ENCODE measurements at places on chromosomes 3 and 15.

- no peak for DNase-seq
Measured at GRCh38 chr3:128855569-128855968, 23.9 kb upstream of the ACAD9 start.

- no peak for DNase-seq
Measured at GRCh38 chr3:11807686-11808085, 39.0 kb downstream of the TAMM41 start.

DNA sequence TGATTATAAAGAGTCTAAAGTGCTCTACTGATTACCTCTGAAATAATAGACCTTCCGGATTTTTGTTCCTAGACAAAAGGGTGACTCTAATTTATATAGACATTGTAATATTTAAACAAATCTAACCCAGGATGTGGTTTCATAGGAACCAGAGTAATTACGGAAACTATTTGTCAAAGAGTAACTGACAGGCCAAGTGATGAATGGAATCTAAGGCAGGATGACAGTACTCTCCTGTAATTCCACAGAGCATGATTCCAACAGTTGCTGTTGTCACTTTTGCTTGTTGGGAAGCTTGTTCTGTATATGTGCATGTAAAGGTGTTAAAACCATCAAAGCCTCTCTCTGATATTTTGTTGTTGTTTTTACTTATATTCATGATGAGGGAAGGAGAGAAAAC, 1141.0 kb downstream of the IGSF11 start:
- DNase-seq: no peak

DNA sequence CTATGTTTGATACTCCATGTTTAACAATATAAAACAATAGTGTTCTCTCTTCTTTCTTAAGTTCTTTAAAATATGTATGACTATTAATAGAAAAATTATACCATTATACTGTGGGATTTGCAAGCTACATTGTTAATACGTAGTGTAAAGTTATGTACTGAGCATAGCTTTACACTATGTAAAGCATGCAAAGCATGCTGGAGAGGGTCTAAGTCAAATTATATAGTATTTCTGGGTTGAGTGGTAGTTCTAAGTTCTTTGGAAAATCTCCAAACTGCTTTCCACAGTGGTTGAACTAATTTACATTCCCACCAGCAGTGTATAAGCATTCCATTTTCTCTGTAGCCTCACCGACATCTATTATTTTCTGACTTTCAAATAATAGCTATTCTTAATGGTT, 253.0 kb downstream of the RAP2B start:
- DNase-seq: no peak

DNA sequence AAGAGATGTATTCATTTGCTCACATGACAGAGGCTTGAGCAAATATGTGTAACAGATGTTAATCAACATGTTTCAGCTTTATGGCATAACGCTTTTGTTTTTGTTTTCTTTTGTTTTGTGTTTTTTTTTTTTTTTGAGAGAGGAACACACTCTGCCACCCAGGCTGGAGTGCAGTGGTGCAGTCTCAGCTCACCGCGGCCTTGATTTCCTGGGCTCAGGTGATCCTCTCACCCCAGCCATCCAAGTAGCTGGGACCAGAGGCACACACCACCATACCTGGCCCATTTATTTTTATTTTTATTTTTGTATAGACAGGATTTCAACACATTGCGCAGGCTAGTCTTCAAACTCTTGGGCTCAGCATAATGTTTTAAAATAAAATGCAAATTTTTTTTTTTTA, 1504.4 kb upstream of the CADM2 start:
- DNase-seq: no peak

DNA sequence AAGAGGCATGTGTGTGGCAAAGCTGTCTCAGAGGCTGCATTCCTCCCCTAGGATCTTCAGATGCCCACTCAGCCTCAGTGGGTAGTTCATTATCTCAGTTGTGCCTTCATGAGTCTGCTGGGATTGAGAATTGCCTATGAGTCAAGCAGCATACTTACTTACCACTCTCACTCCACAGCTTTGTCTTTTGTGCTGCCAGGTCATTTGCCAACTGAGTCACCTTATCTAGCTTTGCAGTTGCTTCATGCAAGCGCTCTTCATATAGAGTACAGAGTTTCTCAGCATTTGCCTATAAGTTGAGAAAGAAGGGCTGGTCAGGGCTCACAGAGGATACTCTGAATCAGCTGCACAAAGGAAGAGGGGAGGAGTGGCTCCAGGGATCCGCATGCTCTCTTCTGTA, 89.5 kb downstream of the MYH15 start:
- no peak for DNase-seq

- no peak for DNase-seq
Measured at GRCh38 chr3:111998636-111999483, at the start of gene TAGLN3. Gene TAGLN3 (plus strand): TSS chr3:111998922. CDS start chr3:111999423, 501 bp downstream.

DNA sequence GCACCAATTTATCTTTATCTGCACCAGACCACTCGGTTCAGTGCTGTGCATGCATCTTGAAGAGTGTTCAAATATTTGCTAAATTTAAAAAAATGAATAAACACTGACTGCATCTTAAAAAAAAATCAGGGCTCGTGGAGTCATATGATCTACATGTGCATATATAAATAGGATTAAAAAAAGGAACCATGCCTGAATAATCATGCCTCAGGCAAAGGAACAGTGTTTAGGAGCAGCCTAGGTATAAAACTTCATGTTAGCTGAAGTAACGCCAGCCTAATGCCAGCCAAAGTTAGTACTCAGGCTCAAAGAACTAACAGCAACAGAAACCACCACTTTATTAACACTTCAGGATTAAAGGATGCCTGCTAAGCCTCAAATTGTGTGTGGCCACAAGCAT, 9.5 kb downstream of the ABCC5 start:
- no peak for DNase-seq

DNA sequence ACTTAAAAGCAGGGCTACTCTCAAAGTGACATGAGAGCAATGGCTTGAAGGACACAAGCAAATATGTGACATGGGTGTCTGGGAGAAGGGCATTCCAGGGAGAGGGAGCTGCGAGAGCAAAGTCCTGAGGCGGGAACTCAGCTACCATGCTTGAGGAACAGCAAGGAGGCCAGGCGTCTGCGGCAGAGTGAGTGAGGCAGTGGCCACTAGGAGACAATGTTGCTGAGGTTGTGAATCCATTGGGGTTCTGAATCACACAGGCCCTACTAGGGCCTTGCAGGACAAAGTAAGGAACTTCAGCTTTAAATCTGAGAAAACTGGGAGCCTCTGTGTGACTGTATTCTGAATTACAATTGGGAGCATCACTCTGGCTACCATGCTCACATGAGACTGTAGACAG, 94.1 kb upstream of the PRICKLE2 start:
- no peak for DNase-seq

GRCh38 chr3:12349895-12350811, 61.3 kb downstream of the PPARG start:
- no peak for DNase-seq

DNA sequence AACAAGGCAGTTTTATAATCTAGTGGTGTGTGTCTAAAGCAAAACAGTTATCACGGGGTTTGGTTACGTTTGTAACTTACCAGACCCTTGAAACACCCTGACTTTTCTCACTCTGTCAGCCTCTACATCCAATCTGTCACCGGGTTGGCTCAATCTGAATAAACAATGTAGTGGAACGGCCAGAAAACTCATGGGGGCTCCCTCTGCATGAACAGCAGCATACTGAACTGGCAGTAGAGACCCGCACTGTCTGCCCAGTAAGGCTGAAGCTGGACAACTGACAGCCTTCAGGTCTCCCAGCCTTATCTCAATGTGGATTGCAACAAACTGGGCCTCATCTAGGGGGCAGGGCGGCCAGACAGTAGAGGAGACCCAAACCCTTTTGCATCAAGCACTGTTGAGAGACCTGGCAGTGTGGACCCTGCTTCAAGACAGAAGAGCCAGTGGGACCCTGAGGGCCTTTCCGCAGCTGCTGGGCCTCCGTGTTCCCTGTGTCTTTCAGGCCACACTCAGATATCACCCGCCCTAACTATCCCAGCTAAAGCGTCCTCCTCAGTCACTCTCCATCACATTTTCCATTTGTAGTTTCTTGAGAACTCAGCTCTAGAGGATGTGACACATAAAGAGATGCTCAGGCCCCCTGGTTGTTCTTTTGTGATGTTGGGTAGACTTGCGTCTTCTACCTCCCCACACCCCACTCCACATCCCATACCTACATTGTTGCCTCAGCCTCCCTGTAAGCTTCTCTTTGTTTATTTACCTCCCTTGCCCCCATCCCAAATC, 181.2 kb upstream of the NR2E3 start:
- no peak for DNase-seq

GRCh38 chr3:168570404-168571155, 474.9 kb upstream of the GOLIM4 start:
- no peak for DNase-seq

- DNase-seq: no peak
Measured at GRCh38 chr3:133894353-133895207, 1.1 kb downstream of the RAB6B start.
